ENCODE measurements at places on chromosomes 1 and 21.

GRCh38 chr1:29698626-29699025 is 462.3 kb downstream of the PTPRU start:
- no peak for DNase-seq

GRCh38 chr1:243708210-243708609 is 141.8 kb downstream of the AKT3 start:
- DNase-seq, result no peak

GRCh38 chr1:37865348-37866120 is 6.1 kb upstream of the MTF1 start:
- no peak for DNase-seq

- no peak for DNase-seq
These were observed 36.4 kb downstream of the ITGB3BP start for GRCh38 chr1:63486629-63487028.

All from T-helper 1 cell (primary cell).